ENCODE measurements at places on chromosomes 4 and X.

DNA sequence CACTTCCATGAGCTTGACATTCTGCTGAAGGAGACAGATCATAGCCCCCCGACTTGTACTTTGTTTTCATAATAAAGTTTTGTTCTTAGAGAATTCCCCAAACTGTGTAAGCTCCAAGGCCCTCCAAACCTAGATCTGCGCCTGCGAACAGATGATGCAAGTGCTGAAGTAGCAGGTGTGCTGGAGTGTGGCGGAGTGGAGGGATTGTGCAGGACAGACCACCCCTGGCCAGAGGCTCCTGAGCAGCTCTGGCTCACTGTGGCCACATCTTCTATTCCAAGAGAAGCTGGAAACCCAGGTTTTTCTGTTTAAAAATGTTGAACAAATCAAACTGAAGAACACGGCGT lies 46.4 kb downstream of the TBC1D14 start:
- DNase-seq, result no peak

- peak; percentile 74 for DNase-seq
These were observed 33.7 kb upstream of the STX18 start for GRCh38 chr4:4575284-4576211.

DNA sequence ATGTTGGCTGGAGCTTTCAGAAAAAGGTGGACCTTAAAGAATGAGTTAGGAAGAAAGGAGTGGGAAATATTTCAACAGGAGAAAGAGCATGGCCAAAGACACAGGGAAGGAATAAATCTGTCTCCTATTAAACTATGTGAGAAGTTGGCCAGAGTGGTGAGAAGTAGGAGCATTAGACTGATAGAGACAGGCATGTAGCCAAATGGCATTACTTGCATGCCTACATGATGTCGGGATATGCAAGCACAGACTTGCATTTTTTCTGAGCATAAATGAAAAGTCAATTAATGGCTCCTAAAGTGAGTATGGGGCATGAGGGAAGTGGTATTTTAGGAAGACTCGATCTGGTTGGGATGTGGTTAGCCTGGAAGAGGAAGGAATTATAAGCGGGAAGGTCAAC lies 279.6 kb upstream of the PITX2 start:
- DNase-seq, result no peak

- no peak for DNase-seq
These were observed 27.3 kb upstream of the FBXW7 start for GRCh38 chr4:152563209-152563608.

DNA sequence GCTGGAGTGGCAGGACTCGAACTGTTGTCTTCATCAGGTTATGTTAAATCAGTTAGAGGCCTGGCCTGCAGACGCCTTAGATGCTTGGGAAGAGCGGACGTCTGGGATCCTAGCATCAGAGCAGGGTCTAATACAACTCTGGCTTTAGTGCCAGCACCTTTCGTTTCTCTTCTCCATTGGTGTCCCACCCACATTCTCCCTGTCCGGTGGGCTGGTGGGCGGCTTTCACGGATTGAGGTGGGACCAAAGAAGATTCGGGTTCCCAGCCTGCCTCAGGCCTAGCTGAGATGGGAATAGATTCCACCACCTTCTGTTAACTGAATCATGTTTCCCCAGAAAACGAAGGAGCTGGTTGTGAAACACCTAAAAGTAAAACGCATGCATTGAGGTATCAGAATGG lies 939 bp downstream of the PDK3 start:
- DNase-seq, result peak; percentile 4

DNA sequence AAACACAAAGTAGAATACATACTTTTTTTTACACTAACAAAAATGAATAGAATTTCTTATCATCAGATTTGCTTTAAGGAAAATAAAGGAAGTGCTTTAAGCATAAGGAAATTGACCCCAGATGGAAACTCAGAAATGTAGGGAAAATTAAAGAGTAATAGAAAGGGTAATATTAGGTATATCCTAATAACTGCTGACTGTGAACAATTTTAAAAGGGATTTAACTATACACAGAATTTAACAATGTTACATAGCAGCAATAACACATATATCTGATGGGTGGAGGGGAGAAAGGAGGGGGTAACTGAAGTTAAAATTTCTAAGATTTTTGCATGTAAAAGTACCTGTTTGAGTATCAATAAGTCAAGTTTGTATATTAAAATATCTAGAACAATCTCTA lies 8.6 kb downstream of the CDKL2 start:
- DNase-seq, result no peak

- DNase-seq, result no peak
These were observed 361.8 kb downstream of the FAT4 start for GRCh38 chr4:125676583-125676982.

DNA sequence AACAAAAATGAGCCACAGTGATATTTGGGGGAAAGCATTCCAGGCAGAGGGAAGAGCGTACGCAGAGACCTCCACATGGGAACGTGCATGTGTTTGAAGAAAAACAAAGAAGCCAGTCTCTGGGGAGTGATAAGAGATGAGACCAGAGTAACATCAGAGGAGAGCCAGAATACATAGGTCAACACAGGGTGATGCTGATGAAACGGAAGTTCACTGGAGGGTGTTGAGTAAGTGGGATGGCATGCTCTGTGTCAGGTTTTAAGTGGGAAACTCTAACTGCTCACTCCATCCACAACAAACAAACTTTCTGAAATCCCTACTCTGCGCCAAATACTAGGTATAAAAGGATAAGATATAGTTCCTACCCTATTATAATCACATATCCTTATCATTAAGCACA lies 110.0 kb downstream of the ARHGAP6 start:
- no peak for DNase-seq

GRCh38 chr4:150789864-150790263 lies 207.9 kb downstream of the MAB21L2 start:
- no peak for DNase-seq

GRCh38 chr4:48138936-48139335 lies 4.9 kb upstream of the TXK start:
- DNase-seq, result no peak

- no peak for DNase-seq
These were observed 10.1 kb upstream of the FMR1 start for GRCh38 chrX:147901461-147902126.

GRCh38 chrX:55623100-55623499 lies at the start of gene FOXR2:
FOXR2 (plus strand) TSS chrX:55623400; CDS start chrX:55623712, 312 bp downstream.
- no peak for DNase-seq

DNA sequence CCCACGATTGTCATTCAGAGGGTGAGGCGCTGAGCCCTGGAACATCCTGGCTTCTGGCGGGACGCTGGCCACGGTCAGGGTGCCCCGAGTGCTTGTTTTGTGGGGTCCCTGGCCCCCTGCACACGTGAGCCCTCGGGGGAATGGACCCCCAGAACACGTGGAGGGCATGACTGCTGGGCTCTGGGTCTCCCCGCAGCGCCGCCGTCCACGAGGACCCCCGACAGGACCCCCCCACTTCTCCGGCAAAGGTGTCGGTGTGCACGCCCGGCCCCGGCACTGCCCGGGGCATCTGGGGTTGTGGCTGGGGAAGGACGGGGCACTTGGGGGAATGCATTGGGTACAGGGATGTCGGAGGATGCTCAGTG lies 13.9 kb upstream of the GTPBP6 start:
- no peak for DNase-seq

DNA sequence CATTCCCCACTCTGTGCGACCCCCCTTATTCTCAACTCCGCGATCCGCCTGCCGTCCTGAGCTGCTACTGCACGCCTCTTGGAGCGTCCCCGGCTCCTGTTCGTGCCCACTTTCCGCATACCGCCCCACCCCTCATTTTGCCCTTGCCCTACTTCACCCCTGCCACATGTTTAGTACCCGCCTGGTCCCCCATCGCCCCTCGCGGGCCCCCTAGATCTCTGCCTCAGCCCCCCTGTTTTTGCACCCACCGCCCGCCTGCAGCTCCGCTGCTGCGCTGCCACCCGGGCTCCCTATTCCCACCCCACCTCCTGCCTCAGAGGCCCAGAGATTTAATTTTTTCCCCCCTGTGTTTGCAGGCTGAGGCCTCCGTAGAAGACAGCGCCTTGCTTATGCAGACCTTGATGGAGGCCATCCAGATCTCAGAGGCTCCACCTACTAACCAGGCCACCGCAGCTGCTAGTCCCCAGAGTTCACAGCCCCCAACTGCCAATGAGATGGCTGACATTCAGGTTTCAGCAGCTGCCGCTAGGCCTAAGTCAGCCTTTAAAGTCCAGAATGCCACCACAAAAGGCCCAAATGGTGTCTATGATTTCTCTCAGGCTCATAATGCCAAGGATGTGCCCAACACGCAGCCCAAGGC lies 1.4 kb downstream of the MAGED1 start:
- peak; percentile 37 for DNase-seq

DNA sequence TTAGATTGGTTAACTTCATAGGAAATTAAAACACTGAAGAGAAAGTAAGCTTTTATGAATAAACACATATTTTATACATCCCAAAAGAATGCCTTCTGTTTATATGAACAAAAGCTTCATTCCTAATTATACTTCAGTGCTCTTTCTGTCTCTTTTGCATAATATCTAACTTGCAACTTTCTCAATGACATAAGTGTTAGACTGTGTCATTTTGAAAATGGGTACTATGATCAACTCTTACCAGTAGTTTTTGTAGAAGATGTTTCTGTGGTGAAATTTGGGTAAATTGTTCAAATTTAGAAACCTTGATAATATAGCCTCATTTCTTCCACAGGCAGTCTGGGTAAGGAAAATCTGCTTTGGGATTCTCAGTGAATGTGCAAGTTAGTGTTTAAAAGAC lies 991.4 kb downstream of the CCSER1 start:
- no peak for DNase-seq

GRCh38 chr4:4792466-4792865 lies 67.0 kb upstream of the MSX1 start:
- no peak for DNase-seq

- no peak for DNase-seq
These were observed 31.4 kb upstream of the RELL1 start for GRCh38 chr4:37717576-37717975.

DNA sequence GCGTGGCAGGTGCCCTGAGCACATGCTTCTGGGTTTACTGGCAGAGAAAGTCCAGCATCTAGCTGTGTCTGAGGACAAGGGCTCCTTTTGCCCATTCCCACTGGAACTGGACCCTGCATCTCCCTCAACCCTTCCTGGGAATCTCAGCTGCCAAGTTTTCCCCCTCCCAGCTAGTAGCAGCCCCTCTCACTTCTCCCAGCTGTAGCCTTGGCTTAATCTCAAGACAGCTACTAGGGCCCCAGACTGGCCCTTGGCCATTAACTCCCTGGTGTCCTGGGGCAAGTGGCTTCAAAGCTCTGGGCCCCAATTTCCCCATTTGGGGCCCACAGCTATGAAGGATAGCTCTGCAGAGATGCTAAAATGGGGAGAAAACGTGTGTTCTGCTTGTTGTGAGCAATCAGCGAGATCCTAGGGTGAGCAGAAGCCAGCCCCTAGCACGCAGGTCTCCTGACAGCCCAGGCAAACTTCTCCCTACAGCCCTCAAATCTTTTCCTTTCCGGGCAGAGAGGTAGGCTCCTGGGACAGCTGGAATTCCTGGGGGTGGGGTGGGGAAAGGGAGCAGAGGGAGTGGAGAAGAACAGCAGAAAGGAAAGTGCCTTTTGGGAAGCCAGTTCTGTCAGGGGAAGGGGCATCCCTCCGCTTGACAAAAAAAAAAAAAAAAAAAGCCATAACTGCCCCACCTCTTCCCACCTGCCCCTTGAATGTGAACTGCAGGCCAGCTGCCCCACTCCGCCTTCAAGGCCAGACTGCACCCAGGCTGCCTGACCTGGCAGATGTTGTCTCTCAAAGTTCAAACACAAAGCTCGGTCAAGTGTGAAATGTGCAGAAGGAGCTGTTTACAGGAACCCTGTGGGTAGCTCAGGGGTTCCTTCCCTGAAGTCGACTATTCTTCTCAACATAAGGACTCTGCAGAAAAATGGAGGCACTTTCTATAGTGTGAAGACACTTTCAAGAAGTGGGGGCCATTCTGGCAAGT lies 16.6 kb downstream of the FGD1 start:
- no peak for DNase-seq

DNA sequence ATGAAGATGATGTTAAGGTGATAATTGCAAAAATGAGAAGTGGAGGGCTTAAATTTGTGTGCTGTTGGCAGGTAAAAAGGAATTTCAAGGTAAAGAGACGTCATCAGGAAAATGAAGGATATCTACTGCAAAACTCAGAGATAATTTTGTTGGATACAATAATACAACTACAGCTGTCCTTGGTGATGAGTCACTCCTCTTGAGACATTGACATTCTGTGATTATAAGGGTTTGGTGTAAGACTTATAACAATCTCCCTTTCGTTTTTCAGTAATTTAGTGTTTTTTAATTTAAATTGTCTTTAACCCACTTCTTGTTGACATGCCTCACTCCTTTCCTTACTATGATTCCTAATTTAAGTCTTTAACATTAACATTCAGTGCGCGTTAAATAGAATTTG lies 1074.1 kb upstream of the SLIT2 start:
- DNase-seq, result no peak

DNA sequence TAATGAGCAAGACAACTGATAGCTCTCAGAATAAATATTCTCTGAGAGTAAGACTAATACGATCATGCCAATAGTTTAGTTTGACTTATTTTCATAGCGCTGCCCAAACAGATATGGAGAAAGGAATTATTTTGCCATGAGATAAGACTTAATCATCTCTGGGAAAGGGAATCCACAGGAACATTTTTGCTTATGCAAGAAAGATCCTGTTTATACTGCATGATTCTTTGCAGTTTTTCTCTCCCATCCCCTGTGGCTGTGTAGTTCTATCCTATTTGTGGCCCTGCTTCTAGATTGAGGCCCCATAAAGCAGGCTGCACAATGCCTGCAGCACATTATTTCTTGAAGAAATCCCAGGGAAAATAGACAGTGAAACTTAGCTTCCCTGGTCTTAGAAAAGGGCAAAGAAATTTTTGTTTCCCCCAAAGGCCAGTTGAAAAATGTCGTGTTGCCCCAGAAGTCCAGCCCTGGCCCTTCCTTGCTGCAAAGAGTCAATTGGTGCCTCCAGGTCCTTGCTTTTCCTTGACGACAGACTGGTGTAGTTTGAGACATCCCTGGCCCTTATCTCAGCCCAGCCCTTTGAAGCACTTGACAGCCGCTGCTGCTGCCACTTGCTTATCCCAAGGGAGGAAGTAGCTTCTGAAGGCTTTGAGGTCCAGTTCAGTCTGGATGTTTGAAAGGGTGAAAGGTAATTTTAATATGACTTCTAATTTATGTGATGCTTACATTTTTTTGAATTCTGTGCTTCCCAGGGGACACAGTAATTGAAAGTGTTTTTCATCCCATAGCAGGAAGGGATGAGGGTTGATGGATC lies 45.0 kb upstream of the SH3RF1 start:
- DNase-seq, result peak; percentile 27

Measured in NCI-H1417 (cell line).